ENCODE measurements at places on chromosomes 12 and 14.

DNA sequence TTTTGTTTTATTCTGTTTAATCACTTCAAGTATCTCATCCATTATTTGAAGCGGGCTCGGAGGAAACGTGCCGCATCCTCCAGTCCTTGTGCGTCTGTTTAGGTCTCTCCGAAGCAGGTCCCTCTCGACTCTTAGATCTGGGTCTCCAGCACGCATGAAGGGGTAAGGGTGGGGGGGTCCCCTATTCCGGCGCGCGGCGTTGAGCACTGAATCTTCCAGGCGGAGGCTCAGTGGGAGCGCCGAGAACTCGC is 311 bp upstream of the LGR5 start:
- DNase-seq = no peak

GRCh38 chr12:30898846-30899245 is 27.7 kb upstream of the TSPAN11 start:
- no peak for DNase-seq

DNA sequence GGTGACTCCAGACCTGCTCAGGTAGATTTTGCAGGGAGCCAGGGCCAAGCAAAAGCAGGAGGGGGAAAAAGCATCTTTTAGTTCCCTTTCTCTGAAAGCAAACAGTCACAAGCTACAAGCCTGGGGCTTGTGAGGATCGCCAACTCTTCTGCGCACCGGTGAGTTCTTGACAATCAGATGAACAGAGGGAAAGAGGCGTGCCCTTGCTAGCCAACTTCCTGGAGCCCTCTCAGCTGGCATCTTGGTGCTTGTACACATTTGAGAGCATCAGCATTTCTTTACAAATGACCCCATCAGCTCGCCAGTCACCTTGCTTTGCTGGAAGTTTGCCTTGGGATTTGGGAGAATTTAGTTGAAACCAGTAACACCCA is 55.5 kb downstream of the ZNF664 start:
- DNase-seq = no peak

- no peak for DNase-seq
Observed at GRCh38 chr14:68726093-68726695, 66.7 kb downstream of the ZFP36L1 start.

DNA sequence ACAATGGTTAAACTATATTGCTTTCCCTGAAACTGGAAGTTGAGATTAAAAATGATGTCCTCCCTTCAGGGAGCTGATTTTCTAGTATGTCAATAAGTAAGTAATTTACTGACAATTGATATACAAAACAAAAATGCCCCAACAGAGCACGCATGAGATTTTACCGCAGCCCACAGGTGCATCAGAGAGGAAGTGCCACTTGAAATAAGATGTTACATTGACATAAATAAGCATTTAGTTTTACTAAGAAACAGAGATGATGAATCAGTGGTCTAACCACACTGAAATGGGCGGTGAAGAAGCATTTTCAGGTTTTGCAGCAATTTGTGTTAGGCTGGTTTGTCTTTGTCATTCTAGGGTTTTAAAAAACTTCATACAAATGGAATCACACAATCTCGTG is 8.8 kb upstream of the CLECL1 start:
- no peak for DNase-seq

GRCh38 chr14:94115631-94116030 is 5.1 kb downstream of the IFI27 start:
- no peak for DNase-seq

- no peak for DNase-seq
Observed at GRCh38 chr12:82359115-82359478, 768 bp downstream of the METTL25 start.

GRCh38 chr12:10304161-10304574 is 3.5 kb upstream of the KLRD1 start:
- peak; percentile 68 for DNase-seq

DNA sequence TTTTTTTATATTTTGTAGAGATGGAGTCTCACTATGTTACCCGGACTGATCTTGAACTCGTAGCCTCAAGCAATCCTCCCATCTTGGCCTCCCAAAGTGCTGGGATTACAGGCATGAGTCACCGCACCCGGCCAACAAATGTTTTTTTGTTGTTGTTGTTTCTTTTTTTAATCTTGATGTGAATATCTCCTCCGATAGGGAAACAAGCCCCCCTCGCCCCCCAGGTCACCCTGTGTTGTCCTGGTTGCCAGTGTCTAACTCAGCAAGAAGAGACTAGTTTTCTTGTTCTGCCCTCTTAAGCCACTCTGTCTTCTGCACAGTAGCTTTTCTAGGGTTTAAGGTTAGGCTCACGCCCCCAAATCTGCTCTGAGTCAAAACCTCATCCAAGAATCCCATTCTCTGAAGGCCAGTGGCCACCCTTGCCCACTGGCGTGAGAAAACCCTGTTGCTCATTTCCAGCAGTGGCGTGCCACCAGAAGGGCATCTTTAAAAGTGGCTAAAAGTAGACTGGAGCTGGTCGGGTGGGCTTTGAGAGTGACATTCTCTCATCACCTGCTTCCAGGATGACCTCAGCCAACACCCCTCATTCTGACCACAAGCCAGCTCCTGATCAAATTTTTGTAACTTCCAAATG is 42.7 kb downstream of the C14orf132 start:
- DNase-seq = peak; percentile 69

- no peak for DNase-seq
Observed at GRCh38 chr14:95915330-95915729, 38.7 kb downstream of the TUNAR start.

GRCh38 chr14:30796707-30797106 is 77.7 kb upstream of the COCH start:
- DNase-seq = no peak

DNA sequence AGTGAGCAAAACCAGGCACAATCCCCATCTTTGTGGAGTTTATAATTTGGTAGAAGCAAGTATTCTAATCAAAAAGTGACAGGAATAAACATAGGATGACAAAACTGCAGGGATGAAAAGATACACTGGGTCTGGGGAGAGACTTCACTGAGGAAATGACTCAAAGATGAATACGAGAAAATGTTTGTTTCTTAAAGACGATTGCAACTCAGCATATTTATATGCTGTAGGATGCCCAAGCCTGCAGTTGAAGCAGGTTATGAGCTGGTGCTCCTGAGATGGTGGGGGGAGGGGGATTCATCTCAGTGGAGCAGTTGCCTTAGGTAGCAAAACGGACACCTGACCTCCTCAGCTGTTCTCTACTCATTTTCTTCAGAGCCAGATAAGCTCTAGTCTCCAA is 13.4 kb upstream of the SLC38A4 start:
- no peak for DNase-seq

DNA sequence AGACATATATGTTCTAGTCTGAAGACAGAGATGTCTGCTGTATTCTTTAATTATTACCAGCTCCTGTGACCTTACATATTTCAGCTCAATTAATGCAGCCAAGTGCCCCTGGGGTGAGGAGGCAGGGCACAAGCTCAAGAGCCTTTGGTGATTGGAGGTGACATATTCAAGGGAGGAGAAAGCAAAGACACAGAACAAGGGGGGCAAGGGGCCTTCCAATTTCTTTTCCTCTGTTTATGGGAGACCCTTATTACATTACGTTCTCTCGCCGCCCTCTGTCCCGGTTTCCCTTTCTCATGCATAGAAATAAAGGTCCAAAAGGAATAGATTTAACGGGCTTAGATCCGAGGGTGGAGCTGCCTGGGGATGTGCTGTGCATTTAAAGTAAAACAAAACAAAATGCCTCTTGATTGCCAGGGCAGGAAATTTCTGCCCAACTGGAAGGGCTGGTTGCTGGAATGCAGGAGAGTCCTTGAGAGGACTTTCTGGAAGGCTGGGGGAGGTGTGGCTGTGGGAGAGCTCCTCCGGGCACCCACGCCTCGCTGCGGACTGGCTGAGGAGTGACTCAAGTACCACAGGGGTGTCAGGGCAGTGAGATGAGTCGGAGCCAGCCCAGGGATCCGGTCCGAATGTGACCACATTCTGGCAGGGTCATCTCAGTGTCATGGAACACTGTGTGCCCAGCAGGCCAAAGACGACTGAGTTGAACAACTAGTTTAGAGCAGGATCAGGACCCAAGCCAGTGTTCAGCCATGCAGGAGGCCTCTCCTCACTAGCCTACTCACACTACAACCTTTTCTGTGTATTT is 32.1 kb upstream of the GSG1 start:
- peak; percentile 98 for DNase-seq

DNA sequence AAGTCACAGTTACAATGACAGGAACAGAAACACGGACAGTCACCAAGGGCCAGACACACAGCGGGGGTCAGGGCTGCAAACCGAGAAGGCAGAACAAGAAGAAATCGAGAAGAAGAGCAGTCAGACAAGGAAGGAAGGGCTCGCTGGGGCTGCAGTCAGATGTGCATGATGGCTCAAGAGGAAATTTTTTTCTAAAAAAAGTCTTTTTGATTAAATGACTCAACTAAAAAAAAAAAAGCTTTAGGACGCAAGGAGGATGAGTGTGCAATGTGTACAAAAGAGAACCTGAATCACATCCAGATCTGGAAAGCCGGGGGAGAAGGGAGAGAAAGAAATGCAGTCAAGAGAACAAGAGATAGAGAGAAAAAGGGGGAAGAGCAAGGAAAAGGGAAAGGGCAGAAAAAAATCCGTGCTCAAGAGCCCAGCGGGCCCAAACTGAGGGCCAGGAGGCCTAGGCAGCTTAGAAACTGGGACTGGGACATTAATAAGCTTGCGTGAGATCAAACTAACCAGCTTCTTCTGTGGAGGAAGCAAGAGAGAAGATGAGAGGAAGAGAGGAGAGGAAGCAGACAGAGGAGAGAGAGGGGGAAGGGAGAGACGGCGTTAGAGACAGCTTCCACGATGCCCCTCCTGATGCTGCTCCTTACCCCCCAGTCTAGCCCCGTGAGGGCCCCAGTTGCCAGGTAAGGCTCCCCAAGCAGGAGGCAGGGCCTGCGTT is 6.7 kb downstream of the IFFO1 start:
- peak; percentile 73 for DNase-seq

DNA sequence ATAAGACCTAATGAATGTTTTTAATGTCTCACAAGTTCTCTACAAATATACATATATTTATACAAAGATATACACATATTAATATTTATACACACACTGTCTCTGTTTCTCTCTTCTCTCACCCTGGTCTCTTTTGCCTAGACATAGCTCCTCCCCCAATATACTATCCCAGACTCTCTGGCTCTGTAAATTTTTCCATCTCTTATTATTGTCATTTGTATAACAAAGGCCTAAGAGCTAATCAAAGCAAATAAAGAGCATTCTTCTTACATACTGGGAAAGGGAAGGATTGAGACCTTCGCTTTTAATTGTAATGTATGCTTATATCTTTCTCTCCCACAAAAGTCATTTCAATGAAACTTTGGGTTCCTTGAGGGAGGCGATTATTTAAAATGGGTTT is 318.1 kb downstream of the ADAMTS20 start:
- no peak for DNase-seq

DNA sequence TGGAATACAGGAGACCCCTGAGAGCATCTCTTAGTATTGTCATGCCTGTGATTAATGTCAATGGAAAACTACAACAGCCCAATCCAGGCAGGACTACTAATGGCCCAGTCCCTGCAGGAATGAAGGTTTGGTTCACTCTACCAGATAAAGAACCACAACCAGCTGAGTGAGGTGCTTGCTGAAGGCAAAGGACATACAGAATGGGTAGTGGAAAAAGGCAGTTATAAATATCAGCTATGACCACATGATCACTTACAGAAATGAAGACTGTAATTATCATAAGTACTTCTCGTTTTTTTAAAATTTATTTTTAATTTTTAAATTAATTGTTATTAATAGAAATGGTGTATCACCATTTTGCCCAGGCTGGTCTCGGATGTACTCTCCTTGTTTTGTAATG is 17.2 kb upstream of the LPCAT3 start:
- no peak for DNase-seq

- no peak for DNase-seq
Observed at GRCh38 chr12:118427819-118428218, 51.5 kb downstream of the SUDS3 start.

- DNase-seq = peak; percentile 83
Observed at GRCh38 chr12:104986022-104986941, at the start of gene NOPCHAP1. Gene NOPCHAP1, plus strand, starts transcription at chr12:104986316. Its CDS starts 37 bp downstream, at chr12:104986353.

DNA sequence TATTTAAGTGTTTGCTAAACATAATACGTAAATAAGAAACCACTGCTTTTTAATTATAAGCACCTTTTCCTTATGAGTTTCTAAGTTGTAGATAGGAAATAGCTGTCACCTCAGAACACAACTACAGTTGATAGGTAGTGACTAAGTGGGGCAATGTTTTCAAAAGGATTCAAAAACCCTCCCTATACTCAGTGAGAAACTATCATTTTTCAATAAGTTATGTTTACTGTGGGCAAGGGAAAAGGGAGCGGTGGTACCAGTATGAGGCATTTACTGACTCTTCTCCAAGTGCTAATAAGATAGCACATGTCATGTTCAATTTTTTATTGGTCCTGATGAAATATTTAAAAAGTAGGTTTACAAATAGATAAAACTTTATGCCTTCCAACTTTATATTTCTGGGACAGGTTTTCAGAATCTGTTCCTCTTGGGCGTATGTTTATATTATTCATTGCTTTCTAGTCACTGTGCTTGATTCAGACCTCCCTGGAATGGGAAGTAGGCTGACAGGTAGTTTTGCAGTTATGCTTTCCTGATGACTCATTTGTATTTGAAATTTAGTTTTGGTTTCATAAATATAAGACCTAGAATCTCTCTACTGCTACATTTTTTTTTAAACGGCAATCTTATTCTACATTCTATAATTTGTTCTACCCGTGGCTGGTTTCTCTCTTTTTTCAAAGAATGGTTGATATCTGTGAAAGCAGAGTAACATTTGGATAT is 153.1 kb downstream of the TMEM117 start:
- DNase-seq = no peak

GRCh38 chr14:22813145-22813544 is 2.1 kb downstream of the SLC7A7 start:
- DNase-seq = no peak

- DNase-seq = peak; percentile 64
Observed at GRCh38 chr14:67941456-67942018, 122.0 kb downstream of the RAD51B start.

- no peak for DNase-seq
Observed at GRCh38 chr14:66378712-66379505, 107.3 kb upstream of the CCDC196 start.

DNA sequence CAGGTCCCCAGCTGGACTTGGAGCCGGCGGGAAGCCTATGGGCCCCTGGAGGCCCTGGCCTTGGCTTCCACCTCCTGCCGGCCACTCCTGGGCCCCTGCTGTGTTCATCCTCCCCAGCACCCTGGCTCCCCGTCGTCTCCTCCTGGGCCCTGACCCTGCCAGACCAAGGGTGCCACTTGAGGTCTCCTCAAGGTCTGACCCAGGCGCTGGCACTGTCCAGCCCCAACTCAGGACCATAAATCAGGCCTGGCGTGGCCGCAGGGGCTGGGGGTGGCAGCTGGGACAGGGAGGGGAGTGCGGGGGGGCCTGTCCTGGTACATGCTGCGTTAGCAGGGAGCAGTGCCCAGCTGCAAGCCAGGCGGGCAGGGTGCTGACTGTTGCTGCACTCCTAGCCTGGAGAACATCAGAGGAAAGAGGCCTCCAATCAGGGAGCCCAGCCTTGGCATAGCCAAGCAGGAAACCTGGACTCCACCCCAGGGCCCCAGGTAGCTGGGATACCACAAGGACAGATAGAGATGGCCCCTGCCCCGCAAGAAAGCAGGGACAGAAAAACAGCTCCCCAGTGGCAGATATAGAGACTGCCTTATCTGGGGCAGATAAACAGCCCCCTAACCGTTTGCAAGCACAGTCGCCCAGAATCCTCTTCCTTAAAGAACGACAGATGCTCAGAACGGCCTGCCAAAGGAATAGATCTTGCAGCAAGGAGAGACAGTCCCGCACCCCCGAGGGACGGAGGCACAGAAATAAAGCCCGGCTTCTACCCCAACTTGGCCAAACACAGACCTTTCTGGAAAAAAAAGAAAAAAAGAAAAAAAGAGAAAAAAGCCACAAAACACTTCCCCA is 6.5 kb upstream of the ATG101 start:
- DNase-seq = no peak

GRCh38 chr12:5328669-5329517 is 103.0 kb upstream of the NTF3 start:
- DNase-seq = no peak

Measured in RPMI7951 (cell line).